ENCODE measurements at places on chromosomes 3 and 15.
A peak's percentile ranks its signal among the peaks of the same experiment; 100 is the strongest.

DNA sequence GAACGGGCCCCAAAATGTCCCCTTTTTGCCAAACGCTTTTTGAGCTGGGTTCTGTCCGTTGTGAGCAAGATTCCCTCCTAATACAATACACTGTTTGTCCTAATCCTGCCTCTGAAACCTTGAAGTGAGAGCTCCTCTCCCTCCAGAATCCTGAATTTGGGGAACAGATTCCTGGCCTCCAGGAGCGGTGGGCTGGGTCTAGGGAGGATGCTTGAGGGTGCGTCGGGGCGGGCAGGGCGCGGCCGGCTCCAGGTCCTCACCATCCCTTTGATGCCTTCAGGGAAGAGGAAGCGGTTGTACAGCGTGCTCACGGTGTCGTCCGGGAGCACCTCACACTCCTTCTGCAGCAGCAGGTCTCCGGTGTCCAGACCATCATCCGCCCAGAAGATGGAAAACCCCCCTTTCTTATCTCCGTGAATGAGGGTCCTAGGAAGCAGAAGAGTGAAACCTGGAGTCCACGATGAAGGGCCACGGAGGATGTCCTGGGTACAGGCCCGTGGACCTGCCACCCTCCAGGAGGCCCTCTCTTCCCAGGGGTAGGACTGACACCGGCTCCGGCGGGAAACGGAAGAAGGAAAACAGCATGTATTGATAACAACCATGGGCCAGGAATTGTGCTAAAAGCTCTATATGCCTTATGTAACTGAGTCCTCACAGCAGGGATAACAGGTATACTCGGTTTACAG is 23.2 kb downstream of the ALDH1L1 start:
- no peak for DNase-seq

DNA sequence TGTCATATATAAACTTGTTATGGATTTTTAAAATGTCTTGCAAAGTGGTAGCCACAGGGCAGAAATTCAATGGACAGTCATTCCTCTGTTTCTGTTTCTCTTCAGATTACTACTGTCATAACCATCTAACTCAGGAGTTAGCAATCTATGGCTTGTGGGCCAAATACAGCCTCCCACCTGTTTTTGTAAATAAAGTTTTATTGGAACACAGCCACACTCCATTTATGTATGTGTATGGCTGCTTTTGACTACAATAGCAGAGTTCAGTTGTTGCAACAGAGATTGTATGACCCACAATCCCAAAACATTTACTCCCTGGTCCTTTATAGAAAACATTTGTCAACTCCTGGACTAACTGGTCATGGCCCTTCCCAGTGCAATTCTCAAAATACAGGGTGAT is 20.0 kb downstream of the SLC27A2 start:
- no peak for DNase-seq

DNA sequence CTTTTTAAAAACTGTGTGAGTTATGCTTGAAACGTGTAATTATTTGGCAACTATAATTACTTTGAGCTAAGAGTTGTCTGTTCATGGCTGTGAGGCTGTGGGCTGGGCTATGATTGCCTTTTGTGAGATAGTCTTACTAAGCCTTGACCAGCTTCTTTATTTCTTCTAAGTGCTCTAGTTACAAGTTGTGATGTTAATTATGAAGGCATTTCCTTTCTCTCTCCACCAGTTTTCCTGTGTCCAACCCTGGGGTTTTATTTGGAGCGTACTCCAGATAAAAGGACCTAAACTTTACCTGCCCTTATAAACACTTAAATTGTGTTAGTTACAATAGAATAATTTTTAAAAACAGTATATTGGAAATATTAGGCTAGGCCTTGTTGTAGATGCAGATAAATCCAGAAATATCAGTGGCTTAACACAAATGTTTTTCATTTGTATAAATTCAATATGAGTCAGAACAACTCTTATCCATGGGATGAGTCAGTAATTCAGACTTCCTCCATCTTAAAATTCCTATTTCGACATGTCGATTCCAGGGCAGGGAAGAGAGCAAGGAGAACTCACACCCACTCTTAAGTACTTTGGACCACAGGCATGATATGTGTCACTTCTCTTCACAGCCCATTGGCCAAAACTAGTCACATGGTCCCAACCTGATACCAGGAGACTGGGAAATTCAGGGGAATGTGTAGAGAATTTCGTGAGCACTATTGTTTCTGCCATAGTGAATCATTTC is 17.0 kb downstream of the TMEM62 start:
- no peak for DNase-seq

- no peak for DNase-seq
Observed at GRCh38 chr15:33442449-33442848, 131.7 kb downstream of the RYR3 start.

DNA sequence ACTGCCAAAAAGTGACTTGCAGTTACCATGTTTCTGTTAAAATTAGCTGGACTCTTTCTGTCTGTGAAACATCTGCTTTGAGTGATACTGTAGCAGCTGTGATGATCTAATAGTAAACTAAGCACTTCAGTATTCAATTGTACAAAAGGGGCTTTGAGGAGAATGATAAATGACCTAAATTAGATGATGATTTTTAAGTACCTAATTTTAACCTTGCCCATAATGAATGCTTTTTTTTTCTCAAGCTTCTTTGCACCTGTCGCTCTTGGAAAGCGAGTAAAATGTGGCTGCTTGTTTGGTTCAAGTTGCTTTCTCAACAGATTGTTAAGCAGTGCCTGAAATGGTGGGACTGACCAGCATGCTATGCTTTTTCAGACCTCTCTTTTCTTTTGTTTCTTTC is 752.3 kb downstream of the EPHA3 start:
- DNase-seq: peak; percentile 48

DNA sequence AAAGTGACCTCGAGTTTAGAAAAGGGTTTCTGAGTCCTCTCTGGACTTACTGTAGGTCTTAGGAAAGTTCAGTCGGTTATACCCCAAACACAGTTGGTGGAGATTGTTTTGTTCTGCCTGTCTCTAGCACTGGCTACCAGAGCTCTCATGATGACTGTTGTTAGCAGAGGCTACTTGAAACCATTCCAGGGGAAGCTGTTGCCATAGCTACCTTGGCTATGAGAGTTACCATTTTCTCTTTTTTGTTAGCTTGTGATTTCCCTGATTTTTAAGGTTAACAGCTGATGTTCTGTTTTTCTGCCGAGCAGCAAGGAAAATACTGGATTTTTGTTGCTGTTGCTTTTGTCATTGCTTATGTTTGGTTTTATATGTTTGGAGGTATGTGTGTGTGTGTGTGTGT is 26.7 kb downstream of the ABHD2 start:
- peak; percentile 62 for DNase-seq

DNA sequence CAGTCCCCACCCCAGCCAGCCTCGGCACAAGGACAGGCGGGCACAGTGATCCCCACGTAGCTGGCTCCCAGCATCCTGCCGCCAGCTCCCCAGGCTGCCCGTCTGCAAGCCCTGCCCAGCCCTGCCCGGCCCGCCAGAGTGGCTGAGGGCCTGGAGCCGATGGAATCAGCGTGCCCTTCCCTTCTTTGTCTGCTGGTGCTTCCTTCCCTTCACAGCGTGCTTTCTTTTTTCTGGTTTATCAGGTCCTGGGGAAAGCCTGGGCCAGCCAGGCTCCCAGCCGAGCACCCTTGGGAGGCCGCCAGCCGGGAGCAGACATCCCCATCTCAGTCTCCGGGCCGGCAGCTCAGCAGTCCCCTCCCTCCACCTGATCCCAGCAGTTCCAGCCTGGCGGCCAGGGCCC is 54.7 kb upstream of the SMAD6 start:
- no peak for DNase-seq

GRCh38 chr15:78093242-78094020 is 1.1 kb downstream of the SH2D7 start:
- DNase-seq: peak; percentile 69

DNA sequence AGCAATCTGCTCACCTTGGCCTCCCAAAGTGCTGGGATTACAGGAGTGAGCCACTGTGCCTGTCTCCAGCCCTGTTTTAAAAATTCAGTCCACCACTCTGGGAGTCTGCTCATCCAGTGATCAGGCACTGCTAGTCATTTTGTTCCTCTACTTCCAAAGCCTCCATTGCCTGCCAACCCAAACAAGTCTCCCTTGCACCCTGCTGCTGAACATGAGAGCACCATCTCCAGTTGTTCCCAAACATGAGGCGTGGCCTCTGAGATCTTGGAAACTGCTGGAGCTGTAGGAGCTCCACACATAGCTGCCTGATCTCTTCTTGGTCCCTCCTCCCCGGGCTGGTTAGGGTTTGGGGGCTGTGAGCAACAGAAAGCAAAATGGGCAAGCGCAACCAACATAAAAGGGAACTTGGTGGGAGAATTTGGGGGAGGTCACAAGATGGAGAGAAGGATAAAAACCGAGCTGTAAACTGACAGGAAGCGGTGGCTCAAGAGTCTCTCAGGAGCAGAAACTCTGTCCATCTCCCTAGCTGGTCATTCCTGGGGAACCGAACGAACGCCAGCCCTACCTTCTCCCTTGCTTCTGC is 49.6 kb upstream of the TLE3 start:
- no peak for DNase-seq

DNA sequence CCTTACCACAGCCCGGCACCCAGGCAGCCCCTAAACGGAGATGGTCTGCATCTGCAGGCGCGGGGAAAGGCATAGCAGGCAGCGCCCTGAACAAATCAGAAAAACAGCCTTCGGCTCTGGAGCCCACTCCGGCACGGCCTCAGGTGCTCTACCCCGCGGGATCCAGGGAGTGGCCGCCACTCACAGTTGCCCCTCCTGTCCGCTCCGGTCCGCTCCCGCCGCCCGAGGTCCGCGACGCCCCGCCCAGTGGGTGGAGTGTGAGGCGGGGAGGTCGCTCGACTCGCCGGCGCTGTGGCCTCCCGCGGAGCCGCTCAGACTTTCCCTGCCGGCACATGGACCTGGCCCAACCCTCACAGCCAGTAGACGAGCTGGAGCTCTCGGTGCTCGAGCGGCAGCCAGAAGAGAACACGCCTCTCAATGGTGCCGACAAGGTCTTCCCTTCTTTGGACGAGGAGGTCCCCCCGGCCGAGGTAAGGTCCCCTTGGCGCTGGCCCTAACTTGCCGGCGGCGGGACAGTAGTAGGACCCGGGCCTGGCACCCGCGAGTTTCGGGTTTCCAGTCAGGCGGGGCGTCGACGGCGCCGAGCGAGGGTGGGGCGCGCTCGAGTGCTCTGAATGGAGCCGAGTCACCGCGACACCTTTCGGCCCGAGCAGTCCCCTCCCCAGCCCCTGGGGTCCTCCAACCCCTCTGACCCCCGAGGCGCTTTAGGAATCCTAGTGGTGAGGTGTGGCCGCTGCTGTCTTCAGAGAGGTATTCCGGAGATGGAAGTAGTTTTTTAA is at the start of gene C3orf52:
Gene C3orf52, plus strand, starts transcription at position 314 of the 779 bp plus-strand sequence. Its CDS starts 19 bp downstream, at position 333.
- peak; percentile 86 for DNase-seq

DNA sequence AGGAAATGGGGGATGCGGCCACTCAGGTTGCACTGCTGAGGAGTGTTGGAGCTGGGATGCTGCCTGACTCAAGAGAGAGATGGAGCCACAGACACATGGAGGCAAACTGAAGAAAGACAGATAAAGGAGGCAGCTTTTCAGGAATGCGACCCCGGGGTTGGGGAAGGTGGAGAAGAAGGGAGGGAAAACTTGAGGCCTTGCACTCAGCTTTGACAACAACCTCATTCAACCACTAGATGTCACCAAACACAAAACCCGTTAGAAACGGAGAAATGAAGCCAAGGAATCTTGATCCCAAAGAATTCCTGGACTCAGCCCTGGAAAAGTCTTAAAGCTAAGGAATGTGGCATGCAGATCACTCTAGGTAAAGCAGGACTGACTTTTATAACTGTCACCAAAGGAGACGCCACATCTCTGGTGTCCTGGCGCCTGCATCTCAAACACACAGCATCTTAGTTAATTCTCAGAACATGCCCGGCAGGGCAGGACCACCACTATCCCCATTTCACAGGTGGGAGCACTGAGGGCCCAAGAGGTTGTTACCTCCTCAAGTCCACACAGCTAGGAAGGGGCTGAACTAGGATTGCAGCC is 59.6 kb upstream of the LMCD1 start:
- peak; percentile 91 for DNase-seq

DNA sequence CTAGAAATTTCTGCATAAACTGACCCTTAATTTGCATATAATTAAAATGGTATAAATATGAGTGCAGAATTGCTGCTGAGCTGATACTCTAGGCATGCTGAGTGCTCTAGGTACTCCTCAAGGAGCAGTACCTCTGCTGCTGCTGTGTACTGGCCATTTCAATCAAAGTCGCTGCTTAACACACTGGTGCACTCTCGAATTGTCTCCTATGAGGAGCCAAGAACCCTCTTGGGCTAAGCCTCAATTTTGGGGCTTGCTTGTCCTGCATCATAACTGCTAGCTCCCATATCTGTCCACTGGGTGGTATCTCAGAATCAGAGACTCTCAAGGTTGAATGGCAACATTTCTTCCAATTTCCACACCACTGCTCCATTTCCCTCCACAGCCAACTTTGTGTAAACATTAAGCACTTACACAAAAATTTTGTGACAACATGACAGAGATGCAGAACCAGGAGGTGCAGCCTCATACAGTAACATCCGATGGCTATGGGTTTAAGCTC is 82.5 kb downstream of the XXYLT1 start:
- no peak for DNase-seq

DNA sequence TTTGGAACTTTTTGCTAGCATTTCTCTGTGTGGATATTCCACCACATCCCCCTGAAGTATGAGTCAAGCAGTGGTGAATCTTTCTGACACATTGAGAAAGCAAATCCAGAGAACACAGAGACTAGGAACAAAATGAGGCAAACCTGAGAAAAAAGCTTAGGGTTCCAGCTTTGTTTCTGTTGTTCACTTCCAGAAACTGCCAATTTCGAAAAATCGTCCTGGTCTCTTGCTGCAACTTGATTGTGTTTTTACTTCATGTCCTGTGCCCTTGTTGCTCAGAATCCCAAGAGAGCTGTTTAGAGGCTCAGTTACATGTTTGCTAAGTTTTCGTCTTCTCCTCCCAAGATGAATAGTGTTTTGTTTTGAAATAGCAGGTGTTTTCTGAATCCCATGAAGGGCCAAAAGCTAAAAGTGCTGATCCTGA is 13.7 kb downstream of the MAP2K1 start:
- no peak for DNase-seq

- DNase-seq: no peak
Observed at GRCh38 chr3:81952141-81952540, 190.7 kb upstream of the GBE1 start.

DNA sequence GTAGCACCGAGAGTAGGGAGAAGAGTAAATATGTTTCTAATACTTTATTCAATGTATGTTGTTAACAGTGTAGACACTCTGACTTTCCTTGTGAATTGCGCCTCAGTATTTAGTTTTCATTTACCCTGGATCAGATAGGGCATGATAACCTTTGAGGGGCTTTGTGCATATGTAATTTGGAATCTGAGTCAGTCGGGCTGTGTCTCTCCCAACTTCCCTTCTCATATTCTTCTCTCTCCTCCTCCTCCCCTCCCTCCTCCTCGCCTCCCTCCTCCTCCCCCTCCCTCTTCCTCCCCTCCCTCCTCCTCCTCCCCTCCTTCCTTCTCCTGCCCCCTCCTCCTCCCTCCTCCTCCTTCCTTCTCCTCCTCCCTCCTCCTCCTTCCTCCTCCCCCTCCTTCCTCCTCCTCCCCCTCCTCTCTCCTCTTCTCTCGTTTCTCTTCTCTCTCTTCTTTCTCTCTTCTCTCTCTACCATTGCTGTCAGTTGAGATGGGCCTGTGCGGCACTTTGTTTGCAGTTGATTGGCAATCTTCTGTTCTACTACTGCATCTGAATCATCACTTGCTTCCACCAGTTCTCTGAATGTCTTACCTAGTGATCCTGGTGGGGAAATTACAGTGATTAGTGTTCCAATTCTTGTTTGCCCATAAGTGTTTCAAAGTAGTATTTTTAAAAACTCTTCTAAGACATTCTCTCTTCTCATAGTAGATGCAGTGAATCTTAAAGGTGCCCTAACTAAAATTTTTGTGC is 162.3 kb downstream of the PGPEP1L start:
- no peak for DNase-seq

- no peak for DNase-seq
Observed at GRCh38 chr15:31484986-31485385, 158.4 kb downstream of the KLF13 start.

GRCh38 chr15:45179221-45179985 is 8.4 kb downstream of the SHF start:
- no peak for DNase-seq

All from eye (tissue), 1 donor.